ENCODE measurements at places on chromosomes 2 and 18. TPM values are rescaled to one million over a fixed set of nuclear protein-coding genes. Genes with fewer than 3 reads are reported as not detected.

DNA sequence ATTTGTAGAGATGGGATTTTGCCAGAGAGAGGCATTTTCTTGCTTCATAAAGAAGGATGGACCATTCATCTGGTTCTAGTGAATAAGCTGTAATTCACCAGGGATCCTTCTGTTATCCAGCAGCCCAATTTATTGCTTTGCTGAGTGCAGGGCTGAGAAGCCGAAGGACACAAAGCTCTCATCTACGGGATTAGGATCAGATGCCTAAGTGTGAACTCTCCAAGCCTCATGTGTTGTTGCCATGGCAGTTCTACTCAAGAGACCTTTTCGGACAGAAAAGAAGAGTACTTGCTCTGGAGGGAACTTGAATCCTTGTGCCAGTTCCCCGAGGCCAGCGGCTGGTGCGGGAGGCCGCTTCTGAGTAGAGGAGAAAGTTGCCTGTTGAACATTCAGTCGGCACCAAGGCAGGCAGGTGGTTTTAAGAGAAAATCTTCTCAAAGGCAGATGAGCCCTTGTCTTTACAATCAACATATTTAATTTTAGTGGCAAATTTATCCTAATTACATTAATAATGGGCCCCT lies 38.4 kb upstream of the MBP start:
- no peak for DNase-seq

- no peak for DNase-seq
Observed at GRCh38 chr2:10536569-10537133, 88.5 kb upstream of the ODC1 start.

ST8SIA5 gene
- total RNA-seq, result not detected

GRCh38 chr2:157627594-157628476 lies 829 bp downstream of the ACVR1C start:
- no peak for DNase-seq

GALNT3 gene
- 28.4 TPM for total RNA-seq

DNA sequence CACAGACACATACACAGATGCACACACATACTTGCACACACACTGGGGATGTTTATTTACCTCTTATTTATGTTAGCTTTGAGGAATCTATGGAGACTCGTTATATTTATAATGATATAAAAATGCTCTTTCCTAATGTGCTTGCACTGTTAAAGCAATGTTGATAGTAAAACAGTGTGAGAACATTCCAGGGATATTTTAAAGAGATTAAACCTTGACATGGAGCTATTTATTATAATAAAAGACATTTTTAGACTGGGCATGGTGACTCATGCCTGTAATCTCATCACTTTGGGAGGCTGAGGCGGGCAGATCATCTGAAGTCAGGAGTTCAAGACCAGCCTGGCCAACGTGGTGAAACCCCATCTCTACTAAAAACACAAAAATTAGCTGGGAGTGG lies 557.3 kb upstream of the ZNF804A start:
- no peak for DNase-seq

DNA sequence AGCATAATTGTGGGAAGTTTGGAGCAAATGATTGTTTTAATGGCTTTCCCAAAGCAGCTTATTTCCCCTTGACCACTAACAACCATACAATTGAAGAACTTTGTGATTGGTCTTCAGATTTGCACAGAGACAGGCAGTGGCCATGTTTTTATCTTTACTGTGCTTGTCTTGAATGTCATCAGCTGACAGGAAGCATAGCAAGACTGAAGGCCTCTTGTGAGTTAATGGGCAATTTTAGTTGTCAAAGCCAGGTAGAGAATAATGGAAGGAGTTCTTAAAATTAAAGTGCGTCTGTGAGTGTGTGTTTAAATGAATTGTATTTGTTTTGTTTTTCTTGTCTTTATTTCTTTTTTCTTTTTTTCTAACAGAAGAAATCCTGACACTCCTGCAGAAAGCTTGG lies 809.9 kb downstream of the TSN start:
- no peak for DNase-seq

GRCh38 chr2:232521959-232522622 lies 1.9 kb downstream of the PRSS56 start:
- no peak for DNase-seq

DNA sequence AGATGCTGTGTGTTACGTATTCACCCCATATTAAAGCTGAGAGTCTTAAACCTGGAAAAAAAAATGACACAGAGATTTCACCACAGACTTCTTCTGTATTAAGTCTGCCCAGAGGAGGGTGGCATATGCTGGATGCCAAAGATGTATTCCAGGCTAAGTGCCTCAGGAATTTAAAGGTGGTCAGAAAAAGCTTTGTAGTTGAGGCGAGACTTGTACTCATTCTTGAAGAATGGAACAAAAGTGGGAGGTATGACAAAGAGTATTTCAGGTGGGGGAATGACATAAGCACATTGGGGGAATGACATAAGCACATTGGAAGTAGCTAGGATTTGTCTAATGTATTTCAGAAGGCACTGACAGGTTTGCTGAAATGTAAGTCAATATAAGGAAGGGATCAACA lies 98.6 kb downstream of the BABAM2 start:
- DNase-seq, result no peak

- no peak for DNase-seq
Observed at GRCh38 chr18:57050310-57050949, 96.5 kb upstream of the BOD1L2 start.

- DNase-seq, result no peak
Observed at GRCh38 chr2:12256206-12256605, 460.5 kb upstream of the TRIB2 start.

KCMF1 gene
- 50.8 TPM for total RNA-seq

TBR1 gene
- total RNA-seq, result not detected

- DNase-seq, result no peak
Observed at GRCh38 chr2:79437433-79438267, 75.2 kb upstream of the CTNNA2 start.

DNA sequence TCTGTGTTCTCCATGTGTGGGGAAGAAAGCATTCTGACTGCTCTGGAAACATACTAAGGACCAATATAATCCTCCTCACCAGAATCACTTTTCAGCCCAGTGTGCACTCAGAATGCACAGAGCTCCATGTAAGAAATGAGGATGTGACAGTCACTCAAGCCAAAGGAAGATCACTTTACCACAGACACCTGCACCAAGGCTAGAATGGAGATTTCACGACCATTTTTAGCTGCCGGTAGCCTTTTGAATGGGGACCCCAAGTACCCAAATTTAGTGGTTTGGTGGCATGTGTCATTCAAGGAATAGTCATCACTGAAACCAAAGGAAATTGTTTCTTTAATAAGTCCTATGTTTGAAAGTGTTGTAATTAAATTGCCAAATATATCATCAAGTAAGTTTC lies 613.2 kb upstream of the ACVR2A start:
- DNase-seq, result no peak

GRCh38 chr2:149363958-149364357 lies 33.6 kb downstream of the LYPD6 start:
- no peak for DNase-seq

DNA sequence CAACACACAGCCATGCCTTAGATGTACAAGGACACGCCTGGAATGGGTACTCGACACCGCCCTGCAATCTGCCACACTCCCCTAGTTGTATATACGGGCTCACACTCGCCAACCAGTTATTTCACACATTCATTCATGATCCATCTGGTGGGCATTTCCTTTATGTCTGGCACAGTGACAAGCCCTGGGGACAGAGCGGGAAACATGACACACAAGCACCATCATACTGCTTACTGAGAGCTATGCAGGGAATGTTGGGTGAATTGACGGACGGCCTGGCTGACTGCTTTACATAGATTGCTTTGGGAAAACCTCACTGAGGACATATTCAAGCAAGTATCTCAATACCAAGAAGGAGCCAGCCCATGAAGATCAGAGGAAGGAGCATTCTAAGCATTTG lies 448.0 kb upstream of the SPRED2 start:
- DNase-seq, result no peak

GRCh38 chr2:28736034-28736433 lies 15.6 kb upstream of the PPP1CB start:
- no peak for DNase-seq

DNA sequence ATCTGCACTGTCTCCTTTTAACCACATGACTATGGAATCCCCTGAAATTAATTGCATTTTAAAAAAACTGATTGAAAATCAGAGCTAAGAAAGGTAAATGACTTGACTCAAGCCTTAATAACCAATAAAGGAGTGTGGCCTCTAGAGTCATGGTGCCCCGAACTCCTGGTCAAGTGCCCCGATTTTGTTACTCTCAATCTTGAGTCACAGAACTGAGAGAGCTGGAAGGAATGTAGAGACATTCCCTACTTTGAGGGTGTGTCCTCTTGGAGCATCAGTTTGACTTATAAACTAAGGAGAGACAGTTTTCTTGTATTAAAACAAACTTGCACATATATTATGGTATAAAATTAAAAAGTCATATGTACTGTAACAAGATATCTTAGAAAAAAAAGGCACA lies 2.4 kb downstream of the WDR43 start:
- no peak for DNase-seq

DNA sequence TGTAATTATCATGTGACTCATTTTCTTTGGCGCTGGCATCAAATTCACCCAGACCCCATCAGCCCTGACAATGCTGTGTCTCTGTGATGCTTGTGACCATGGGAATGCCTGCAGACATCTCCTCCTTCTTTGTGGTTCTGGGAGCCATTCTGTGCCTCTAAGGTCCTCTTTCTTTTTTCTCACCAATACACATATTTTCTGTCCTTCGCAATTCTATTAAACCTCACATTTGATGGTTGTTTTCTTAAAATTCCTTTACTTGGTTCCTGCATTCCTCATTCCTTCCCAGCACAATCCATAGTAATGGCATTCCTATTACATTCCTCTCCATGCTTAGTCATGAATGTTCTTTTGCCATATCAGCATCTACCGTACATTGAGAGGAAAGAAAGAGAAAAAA lies 375.3 kb downstream of the PIK3C3 start:
- DNase-seq, result no peak

DNA sequence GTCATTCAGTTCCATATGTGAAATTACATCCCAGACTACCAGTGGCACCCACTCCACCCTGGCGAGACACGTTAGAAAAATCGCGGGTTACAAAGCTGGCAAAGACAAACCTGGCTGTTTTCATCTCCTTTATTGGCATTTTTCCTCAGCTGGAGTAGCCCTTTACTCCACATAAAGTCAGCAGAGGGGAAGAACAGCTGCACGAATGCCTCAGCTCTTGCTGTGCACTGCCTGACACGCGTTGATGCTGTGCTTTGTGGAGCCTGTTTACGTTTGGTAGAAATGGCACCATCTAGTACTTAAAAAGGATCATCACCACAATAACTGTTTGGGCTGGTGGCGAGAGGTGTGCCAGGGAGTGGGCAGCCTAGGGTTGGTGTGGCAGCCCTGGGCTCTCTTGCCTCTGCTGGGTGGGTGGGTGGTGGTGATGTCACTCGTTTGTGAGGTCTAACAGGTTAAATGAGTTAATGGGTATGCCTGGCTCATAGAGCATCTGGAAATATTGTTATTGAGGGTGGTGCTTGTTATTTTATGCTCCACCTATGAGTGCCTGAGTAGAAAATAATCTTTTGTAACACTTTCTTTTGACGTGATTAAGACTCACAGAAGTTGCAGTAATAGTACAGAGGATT lies 16.4 kb downstream of the FARP2 start:
- no peak for DNase-seq

GRCh38 chr2:134549104-134549503 lies 169.7 kb downstream of the TMEM163 start:
- DNase-seq, result no peak

GRCh38 chr2:236934166-236934565 lies 151.5 kb upstream of the COPS8 start:
- DNase-seq, result no peak

DNA sequence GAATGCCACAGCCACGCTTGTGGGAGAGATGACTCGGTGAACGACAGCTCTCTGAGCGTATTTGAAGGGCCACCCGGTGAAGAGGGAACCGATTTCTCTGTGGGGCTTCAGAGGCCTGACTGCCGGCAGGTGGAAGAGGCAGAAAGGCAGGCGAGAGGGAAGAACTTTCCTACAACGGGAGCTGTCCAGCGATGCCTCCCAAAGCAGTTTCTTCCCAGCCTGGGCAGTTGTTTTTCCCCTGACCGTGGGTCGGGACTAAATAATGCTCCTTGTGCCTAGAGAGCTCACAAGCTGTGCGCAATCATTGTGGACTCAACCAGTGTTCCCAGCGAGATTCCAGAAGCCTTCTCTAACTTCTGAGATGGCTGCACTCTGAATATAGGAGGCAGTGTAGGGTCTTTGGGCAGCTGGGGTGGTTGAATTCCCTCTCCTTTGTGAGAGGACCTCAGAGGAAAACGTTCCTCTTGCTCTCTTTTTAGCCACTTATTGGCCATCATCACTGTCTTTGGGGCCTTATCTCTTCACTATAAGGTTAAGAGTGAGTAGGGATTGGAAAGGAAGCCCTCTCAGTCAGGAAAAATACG lies 710 bp downstream of the SEC11C start:
- no peak for DNase-seq

CPLX4 gene
- total RNA-seq, result 0.31 TPM

DNA sequence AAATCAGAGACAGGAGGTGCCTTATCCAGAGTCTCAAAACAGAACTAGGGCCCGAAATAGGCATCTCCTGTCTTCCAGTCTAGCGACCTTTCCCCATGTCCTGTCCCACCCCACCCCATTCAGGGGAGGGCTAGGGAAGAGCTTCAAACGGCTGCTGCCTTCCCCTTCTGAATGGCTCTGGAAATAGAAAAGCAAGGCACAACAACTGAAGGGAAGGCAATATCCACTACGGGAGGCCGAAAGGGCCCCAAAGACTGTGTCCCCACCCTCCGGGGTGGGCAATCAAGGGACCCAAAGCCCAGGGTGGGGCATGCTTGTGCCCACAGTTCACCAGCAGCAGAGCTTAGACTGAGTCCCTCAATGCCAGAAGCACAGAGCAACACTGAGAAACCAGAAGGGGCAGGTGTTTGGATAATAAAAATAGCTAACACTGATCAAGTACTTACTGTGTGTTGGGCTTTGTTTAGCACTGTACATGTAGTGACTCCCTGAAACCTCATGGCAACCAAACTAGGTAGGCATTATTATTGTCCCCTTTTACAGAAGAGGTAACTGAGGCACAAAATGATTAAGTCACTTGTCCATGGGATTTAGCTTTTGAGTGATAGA lies 38.5 kb downstream of the CYRIA start:
- no peak for DNase-seq

ARHGAP28 gene
- 4.2 TPM for total RNA-seq
